ENCODE measurements at places on chromosomes 6 and 20.
A peak's percentile ranks its signal among the peaks of the same experiment; 100 is the strongest.

DNA sequence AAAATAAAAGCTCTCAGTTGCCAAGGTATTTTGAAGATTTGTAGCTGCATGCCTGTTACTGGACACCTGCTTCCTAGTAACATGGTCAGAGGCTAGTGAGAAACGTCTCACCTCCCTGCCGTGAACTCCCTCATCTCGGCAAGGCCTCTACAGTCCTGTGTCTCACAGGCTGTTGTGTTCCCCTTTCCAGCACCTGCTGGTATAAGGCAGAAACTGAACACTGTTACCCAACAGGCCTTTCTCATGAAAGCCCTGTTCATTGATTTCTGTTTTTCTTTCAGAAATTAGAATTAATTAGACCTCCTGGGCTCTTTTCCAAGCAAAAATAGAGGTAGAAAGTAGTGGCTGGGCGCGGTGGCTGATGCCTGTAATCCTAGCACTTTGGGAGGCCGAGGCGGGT lies 17.6 kb upstream of the SRSF3 start:
- DNase-seq, result no peak

DNA sequence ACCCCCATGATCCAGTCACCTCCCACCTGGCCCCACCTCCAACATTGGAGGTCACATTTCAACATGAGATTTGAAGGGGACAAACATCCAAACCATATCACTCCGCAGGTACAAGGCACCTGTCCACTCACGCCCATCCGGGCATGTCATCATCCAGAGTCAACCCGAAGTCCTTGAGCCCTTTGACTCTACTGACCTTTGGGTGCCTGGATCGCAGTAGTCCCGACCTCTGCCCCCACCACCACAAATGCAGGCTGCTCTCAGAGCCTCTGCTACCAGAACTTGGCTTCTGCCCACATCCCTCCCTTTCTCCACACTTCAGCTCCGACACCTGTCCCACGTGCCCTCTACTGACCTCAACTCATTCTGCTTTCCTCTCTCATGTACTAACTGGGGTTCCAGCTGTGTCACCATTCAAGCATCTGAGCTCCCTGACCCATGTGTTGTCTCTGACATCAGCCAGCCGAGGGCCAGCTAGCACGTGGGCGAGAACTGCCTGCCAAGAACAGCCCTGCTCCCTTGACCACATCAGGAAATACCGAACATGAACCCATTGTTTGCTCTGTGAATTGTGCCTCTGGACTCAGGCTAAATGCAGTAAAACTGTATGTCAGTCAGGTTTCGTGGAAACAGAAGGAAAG lies 498.3 kb upstream of the SULF2 start:
- no peak for DNase-seq

DNA sequence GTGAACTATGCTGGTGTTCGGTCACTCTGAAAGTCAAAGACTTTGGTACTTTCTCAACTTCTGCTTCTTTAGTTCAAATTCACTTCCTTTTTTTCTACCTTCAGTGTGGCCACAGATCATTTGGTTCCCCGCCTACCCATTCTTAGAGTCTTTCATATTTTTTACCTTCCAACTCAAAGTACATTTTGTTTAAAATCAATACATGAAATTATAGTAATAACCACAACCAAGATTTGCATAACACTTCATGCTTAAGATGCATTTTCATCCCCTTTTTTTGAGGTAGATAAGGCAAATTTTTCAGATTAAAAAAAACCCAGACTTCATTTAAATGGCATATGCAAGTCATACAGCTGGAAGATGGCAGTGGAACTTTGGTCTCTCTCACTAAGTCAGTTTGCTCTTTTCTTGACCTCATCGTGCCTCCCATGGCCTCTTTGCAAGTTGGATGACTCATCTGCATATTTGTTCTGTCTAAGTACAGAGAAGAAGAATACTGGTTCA lies 11.9 kb upstream of the CNR1 start:
- DNase-seq, result no peak

DNA sequence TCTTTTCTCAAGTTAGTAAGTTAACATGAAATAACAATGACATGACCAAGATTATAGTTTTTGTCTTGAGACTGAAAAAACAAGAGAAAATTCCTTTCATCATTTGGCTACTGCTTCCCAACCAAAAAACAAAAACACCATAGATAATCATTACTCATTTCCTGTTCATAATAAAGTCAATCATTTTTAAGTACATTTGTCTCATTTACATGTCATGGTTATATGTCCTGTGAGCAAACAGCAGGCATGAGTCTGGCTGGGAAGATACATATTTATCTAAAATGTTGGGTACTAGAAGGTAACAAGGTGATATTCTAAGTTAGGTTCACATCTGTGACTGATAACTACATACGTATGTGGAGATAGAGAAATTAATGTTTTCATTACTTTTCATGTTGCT lies 180.5 kb downstream of the ISM1 start:
- no peak for DNase-seq

- no peak for DNase-seq
These were observed 3.8 kb downstream of the CEBPB start for GRCh38 chr20:50194422-50194830.

DNA sequence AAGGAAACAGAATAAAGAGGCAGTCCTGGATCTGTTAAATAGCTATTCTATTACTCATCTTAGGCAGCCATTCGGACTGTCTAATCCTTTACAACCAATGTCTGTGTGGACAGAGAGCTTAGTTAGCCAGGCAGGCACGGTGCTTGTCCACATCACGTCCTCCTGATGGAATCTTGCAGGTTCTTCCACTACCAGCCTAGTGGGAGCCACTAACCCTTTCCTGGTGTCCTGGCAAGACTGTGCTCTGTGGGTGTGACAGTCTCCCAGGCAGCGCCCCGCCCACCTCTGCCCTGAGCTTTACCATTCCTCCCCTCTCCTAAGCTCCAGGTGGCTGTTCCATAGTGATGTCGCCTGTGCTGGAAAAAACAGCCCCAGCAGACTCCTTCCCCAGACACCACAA lies 78.3 kb upstream of the CLDN20 start:
- DNase-seq, result no peak

DNA sequence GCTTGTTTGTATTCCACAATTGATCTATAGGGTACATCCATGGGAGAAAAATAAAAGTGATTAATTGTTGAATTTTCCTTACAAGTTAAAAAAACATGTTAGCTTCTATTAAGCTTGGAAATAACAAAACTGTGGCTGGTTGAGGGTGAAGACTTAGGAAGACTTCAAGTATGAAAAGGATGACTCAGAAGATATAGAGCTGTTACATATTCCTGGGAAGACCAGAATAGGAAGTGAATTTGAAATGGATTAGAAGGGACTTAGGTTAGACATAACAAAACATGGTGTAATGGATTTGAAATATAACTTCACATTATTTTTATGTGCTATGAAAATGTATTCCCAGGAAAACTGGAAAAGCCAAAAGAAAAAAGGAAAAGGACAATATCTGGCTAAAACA lies 732.2 kb downstream of the HDGFL1 start:
- no peak for DNase-seq

DNA sequence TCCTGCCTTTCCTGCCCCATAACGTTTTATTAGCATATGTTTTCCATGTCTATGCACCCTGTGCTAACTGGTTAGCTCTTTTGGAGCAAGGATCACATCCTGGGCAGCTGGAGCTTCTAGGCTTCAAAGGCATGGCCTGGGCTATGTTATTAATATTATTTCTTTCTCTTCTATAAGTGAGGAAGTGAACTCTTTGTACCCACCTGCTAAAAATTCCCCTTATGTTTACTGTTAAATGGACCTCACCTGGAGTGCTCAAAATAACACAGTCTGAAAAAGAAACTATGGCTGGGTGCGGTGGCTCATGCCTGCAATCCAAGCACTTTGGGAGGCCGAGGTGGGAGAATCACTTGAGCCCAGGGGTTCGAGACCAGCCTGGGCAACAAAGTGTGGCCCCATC lies 97.8 kb downstream of the TNFAIP3 start:
- no peak for DNase-seq

DNA sequence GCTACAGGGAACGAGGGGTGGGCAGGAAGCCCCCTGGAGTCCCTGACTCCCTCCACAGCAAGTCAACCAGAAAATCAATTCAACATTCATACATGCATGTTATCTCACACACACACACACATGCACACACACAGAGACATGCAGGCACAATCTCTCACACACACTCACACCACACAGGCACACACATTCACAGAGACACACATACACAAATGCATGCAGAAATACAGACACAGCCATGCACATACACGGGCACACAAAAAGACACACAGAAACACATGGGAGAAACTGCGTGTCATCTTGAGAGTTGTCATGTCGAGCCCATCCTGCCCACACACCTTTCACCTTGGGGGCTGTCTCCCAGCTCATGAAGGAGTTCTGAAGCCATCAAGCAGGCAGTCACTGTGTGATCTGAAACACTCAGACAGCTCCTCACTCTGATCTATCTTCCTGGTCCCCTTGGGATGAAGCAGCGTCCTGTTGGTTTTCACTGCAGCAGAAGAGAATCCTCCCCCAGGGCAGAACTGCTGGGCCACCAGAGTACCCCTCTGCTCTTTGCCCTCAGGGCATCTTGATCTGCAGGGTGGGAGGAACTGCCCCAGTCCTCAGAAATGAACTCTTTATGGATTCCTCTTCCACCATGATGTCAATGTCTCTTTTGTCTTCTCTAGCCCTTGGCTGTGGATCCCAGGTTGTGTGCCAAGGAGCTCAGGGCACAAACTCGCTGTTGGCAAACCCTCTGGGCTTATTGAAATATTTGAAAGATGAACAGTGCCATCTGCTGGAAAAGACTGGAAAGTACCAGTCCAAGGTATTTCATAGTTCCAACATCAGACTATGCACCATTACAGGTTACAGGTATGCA lies 8.8 kb downstream of the RAET1L start:
- DNase-seq, result no peak

DNA sequence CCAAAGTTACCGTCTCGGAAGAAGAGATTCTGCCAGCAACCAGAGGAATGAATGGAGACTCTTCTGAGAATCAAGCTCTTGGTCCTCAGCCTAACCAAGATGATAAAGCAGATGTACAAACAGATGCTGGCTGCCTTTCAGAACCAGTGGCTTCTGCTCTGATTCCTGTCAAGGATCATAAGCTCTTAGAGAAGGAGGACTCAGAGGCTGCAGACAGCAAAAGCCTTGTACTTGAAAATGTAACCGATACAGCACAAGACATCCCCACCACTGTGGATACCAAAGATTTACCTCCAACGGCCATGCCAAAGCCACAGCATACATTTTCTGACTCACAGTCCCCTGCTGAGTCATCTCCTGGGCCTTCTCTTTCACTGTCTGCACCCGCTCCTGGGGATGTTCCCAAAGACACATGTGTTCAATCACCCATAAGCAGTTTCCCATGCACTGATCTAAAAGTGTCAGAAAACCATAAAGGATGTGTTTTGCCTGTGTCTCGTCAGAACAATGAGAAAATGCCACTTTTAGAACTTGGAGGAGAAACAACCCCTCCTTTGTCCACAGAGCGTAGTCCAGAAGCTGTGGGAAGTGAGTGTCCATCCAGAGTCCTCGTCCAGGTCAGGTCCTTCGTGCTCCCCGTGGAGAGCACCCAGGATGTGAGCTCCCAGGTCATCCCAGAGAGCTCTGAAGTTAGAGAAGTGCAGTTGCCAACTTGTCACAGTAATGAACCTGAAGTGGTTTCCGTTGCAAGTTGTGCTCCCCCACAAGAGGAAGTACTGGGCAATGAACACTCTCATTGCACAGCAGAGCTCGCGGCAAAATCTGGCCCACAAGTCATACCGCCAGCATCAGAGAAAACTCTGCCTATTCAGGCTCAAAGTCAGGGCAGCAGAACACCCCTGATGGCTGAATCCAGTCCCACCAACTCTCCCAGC lies 109.6 kb downstream of the RTN4IP1 start:
- peak; percentile 87 for DNase-seq

DNA sequence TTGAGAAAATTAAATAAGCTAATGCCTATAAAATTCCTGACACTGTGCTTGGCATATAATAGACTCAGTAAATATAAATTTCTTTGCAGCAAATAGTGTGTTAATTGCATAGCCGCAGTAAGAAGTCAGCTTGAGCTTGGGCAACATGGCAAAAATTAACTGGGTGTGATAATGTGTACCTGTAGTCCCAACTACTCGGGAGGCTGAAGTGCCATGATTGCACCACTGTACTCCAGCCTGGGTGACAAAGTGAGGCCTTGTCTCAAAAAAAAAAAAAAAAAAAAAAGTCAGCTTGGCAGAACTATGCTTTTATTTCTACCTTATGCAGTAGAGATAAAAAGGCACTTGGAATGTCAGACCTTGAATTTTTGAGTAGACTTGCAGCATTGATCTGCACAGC lies 121.8 kb downstream of the AKAP7 start:
- no peak for DNase-seq

GRCh38 chr6:17179530-17180073 lies 77.8 kb downstream of the STMND1 start:
- DNase-seq, result no peak

DNA sequence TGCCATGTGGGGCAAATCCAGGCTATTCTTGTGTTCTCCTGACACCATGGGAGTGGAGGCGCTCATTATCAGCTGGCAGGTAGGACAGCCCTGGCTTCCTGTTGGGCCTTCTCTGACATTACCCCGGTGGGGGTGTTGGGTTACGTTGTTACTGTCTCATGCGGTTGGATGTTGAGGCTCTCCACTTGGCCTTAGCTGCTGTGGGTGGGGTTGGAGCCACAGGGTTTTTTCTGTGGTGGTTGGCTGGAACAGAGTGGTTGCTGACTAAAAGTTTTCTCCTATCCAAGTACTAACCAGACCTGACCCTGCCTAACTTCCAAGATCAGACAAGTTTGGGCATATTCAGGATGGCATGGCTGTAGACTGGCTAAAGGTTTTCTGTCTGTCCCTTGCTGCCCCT lies 20.2 kb downstream of the RIPK1 start:
- no peak for DNase-seq

GRCh38 chr6:108309844-108310243 lies 15.0 kb downstream of the AFG1L start:
- DNase-seq, result no peak

DNA sequence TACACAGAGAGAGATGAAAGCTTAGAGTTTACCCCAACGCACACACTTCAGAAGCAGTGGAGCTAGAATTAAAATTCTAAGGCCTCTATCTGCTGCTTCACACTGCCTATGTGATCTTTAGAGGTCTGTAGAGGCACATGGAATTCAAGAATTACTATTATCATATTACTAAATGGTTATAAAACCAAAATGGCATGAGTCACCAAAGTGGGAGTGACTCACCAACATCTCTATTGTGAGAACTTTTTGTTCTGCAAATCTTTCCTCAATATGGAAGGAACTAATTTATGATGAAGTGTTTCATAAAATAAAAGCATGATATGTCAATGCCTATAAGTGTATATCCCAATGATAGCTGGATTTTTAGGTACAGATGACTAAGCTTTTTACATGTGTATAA lies 28.5 kb upstream of the TMEM244 start:
- DNase-seq, result no peak

DNA sequence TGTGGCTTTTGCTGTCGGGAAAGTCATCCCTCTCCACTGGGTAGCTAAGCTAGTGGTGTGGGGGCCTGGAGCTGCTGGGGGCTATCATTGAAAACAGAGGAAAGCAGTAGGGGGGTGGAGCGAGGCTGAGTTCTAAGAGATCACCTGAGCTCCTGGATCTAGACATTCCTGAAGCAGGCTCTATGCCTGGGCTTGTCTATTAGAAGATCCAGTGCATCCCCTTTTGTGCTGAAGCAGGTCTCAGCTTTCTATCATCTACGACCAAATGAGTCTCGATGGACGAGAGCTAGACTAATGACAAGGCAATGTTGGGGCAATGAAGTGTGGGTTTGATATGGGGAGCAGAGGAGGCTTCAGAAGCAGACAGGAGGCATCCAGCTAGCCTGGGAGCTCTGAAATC lies 18.5 kb downstream of the ZBP1 start:
- no peak for DNase-seq

- no peak for DNase-seq
These were observed 55.1 kb upstream of the B3GAT2 start for GRCh38 chr6:71011871-71012371.
